NCI-H2107 (cell line): ENCODE measurements at places on chromosomes 11 and 22.

- DNase-seq: no peak
Observed at GRCh38 chr11:86917589-86917988, 37.6 kb downstream of the FZD4 start.

GRCh38 chr22:27022274-27022895 is 365.0 kb downstream of the MIAT start:
- no peak for DNase-seq

- DNase-seq: no peak
Observed at GRCh38 chr11:32149748-32150147, 58.9 kb downstream of the RCN1 start.

- DNase-seq: no peak
Observed at GRCh38 chr22:19290400-19291217, 910 bp downstream of the CLTCL1 start.

GRCh38 chr11:121367001-121367843 is 74.7 kb downstream of the SC5D start:
- no peak for DNase-seq
